ENCODE measurements at places on chromosomes 16 and 17.

DNA sequence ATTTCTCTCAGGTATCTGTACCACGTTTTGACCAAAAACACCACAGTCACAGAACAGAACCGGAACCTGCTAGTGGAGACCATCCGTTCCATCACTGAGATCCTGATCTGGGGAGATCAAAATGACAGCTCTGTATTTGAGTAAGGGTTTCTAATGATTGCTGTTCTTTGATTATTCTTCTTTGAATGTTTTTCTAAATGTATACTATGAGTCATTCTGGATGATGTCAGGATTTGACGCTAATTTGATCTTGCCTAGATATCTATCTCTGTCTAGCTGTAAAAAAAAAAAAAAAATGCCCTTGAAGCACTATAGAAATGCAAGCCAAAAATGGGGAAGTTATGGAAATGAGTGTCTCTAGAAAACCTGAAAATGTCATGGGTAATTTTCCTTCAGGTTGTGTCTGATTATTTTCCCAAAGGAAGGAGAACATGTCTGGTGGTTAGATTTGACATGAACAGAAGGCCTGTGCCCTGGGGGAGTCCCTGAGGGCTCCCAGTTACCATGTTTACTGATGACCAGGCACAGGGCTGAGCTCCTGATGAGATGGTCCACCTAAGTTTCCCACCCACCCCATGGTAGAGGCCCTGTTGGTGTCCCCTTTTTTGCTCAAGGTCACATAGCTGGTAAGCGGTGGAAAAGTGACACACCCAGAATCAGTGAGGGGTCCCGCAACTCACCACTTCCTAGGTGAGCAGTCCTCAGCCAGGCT is 13.6 kb downstream of the CLEC16A start:
- no peak for DNase-seq

- no peak for DNase-seq
Observed at GRCh38 chr16:54806378-54806777, 124.3 kb upstream of the IRX5 start.

- DNase-seq: no peak
Observed at GRCh38 chr17:63249256-63250004, 196.7 kb downstream of the CYB561 start.

DNA sequence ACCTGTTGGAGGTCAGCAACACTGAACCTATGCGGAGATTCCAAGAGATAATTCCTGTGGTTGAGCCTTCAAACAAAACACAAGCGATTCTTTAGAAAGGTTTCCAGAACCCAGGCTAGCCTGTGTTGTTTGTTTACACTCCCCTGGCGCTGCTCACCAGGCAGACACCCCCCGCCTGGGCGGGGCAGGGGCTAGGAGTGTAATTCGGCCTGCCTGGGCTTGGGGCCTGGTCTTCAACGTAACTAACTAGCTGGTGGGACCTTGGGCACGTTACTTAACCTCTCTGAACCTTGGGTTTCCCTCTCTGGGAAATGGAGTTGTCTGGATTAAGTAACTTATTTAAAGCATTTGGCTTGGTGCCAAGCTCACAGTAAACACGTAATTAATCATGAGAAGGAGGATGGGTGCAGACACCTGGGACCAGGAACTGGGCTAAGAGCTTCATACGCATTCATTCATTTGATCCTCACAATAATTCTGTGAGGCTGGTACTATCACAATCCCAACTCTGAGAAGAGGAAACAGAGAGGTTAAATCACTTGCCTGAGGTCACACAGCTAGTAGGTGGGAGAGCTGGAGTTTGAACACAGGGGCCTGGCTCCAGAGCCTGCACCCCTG is 7.6 kb upstream of the ARHGAP27 start:
- DNase-seq: no peak

- DNase-seq: no peak
Observed at GRCh38 chr16:52251495-52251894, 295.4 kb downstream of the TOX3 start.

GRCh38 chr16:68202091-68202519 is 33.8 kb downstream of the ESRP2 start:
- DNase-seq: no peak

DNA sequence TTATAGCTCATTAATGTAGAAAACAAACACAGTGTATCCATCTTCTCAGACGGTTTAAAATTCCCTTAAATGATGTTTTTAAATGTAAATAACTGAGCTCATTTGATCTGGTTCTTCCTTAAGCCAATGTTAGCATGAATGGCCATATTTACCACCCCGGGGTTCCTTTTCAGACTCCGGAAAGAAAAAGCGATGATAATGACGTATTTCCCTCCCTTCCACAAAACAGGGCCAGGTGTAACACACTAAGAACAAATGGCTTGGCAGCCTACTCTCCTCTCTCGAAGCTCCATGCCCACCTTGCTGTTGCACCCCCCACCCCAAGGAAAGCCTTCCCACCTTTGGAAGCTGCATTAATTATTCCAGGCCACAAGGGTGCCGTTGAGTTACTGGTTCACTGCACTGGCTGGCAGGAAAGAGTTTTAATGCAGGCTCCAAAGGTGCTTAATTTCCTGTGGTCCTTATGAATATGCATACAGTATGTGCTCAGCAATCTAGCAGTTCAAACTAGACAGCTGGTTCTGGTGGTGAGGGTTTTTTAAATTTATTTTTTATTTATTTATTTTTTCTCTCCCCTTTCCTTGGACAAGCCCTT is 378.9 kb downstream of the WWOX start:
- DNase-seq: peak; percentile 93

Measured in NCI-H2081 treated with DMSO at 0.1 percent for 48 hours (cell line).